ENCODE measurements at places on chromosomes 3 and 15.

DNA sequence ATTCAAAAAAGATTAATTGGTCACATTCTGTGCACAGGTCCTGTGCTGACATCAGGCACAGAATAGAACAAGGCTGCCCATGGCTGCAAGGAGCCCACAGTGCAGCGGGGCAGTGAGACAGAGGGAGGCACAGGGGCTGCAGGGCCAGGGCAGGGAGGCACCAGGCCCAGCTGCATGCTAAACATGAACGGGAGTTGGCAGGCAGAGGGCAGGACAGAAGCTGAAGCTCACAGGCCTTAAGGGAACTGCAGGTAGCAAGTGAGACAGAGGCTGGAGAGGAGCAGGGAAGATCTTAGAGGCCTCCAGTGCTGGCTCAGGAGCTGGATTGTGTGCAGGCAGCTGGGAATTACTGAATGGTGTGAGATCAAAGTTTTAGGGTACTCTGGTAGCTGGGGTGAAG, 26.2 kb downstream of the IDH3A start:
- no peak for DNase-seq

GRCh38 chr3:132253262-132253878, 63.8 kb upstream of the ACP3 start:
- no peak for DNase-seq

GRCh38 chr3:71149959-71150954, 433.3 kb downstream of the FOXP1 start:
- DNase-seq = no peak

GRCh38 chr15:48388016-48388851, 57.0 kb downstream of the DUT start:
- no peak for DNase-seq

DNA sequence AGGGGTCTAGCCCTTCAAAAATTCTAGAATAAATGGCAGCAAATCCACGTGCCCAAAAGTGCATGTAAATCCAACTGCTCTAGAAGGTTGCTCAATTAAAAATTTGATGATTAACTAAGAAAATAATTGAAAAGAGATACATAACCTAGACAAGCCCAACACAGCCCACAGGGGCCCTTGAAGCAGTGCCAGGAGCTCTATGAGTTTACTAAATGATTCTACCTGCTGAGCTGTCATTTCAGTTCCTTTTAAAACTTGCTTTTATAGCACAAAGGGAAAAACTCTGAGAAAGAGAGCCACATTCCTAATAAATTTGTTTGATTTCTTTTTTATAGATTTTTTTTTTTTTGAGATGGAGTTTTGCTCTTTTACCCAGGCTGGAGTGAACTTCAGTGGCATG, 38.9 kb upstream of the GNB5 start:
- no peak for DNase-seq

DNA sequence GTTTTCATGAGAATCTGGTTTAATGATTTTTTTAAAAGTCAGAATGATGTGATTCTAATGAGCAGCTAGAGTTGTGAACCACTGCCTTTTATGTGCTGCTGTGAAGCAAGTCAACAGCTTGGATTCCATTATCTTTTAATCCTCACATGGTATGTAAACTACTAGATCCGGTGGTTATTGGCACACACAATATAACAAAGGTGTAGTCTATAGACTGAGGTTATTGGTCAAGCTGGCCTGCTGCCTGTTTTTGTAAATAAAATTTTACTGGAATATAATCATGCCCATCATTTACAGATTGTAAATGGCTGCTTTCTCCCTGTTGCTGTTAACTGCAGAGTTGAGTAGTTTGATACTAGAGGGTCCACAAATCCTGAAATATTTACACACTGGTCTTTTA, 103.1 kb downstream of the OTOL1 start:
- no peak for DNase-seq

GRCh38 chr15:60890375-60891230, 338.5 kb downstream of the RORA start:
- DNase-seq = no peak

DNA sequence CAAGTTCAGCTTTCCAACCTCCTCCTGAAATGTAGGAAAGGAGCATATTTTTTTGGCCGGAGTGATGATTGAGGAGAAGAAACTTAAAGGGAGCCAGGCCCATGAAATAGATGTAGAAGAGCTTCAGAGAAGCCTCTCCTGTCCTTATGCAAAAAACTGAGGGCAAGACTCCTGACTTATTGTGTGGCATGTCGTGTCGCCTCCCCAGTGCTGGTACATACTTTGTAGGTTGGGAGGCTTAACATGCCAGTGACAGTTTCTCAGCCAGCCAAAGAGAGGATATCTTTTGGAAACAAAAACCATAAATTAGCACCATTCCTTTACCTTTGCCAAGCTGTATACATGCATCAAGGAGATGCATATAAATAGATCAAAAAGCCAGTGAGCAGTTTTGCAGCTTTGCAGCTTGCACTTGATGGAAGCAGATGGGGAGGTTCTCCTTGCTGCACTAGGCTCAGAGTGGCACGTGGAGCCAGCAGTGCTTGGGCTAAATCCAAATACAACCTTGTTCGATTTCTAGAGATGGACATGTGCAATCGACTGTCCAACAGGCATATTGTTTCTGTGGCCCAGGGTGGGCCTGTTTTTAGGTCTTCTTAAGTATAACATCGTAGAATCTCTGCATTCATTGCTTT, 10.2 kb downstream of the SLCO3A1 start:
- DNase-seq = no peak

DNA sequence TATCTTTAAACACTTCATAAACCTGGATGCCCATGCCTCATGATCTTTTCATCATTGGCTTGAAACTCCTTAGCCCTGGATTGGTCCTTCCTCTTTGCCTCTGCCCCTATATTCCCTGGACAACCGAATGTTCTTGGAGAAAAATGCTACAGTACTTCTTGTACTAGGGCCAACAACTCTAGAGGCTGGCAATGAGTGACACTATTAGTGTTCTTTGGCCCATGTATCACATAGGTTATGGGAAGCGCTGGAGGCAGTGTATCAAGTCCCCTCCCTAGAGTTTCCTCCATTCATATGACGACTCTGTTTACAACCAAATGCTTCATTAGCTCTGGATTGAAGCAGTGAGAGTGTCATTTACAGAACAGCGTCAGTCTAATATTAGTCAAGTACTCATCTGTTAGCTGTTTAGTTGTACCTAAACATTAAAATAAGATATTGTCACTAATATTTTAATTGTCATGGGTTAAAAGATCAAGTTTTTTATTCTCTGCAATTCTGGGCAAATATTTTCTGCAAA, 66.4 kb upstream of the MYO5C start:
- DNase-seq = no peak

GRCh38 chr3:3992312-3992874, 193.2 kb downstream of the LRRN1 start:
- DNase-seq = no peak

Data from activated CD4-positive, alpha-beta T cell treated with anti-CD3 and anti-CD28 coated beads, Interleukin-2, amount 50 U/mL, for 48 hours (primary cell).